DMS153 (cell line): ENCODE measurements at places on chromosomes 2 and 18.

DNA sequence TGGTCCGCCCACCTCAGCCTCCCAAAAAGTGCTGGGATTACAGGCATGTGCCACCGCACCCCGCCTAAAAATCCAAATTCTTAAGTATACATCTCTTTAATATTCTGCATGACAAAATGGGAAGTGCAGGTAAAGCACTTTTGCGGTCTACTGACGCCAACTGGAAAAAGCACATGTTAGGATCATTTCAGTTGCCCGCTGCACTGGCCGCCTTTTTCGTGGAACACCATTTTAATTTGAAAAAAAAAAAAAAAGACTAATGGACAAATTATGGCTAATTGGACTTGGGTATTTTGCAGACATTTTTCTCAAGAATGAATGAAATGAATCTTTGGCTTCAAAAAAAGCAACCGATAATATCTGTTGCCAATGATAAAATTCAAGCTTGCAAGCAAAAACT lies 129.3 kb upstream of the GPC1 start:
- DNase-seq: no peak

GRCh38 chr18:9612215-9612830 lies 2.0 kb downstream of the PPP4R1 start:
- peak; percentile 24 for DNase-seq

GRCh38 chr2:223619486-223620129 lies 17.4 kb upstream of the SCG2 start:
- no peak for DNase-seq

DNA sequence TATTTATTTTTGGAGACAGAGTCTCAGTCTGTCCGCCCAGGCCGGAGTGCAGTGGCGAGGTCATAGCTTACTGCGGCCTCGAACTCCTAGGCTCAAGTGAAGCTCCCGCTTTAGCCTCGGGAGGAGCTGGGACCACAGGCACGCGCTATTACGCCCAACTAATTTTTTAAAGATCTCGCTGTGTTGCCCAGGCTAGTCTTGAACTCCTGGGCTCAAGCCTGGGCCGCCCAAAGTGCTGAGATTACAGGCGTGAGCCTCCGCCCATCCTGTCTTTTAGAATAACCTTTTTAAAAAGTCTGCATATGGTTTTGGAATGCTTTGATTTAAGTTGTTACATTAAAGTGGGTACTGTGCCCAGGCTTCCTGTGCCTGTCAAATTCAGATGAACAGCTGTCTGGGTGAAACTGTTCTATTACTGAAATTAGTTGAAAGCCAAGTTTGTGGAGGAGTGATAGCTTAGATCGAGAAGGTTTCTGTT lies 944 bp downstream of the RAB3GAP1 start:
- DNase-seq: no peak

DNA sequence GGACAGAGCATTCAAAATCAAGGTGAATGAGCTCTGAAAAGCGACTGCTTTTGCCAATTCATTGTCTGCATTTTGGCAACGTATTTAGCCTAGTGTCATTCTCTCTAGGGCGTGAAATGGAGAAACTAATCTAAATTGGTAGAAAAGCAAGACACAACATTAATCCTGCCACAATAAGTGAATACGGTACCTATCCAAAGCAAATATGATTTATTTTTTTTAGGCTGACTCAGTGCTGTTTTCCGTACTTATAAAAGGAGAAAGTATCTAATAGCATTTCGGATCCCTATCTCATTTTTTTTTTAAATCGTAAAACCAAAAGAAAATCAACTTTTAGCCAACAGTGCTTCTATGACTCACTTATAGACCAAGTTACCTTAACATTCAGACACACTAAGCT lies 672.5 kb downstream of the LRP1B start:
- DNase-seq: no peak

GRCh38 chr18:55355223-55355622 lies 232.8 kb downstream of the TCF4 start:
- no peak for DNase-seq

DNA sequence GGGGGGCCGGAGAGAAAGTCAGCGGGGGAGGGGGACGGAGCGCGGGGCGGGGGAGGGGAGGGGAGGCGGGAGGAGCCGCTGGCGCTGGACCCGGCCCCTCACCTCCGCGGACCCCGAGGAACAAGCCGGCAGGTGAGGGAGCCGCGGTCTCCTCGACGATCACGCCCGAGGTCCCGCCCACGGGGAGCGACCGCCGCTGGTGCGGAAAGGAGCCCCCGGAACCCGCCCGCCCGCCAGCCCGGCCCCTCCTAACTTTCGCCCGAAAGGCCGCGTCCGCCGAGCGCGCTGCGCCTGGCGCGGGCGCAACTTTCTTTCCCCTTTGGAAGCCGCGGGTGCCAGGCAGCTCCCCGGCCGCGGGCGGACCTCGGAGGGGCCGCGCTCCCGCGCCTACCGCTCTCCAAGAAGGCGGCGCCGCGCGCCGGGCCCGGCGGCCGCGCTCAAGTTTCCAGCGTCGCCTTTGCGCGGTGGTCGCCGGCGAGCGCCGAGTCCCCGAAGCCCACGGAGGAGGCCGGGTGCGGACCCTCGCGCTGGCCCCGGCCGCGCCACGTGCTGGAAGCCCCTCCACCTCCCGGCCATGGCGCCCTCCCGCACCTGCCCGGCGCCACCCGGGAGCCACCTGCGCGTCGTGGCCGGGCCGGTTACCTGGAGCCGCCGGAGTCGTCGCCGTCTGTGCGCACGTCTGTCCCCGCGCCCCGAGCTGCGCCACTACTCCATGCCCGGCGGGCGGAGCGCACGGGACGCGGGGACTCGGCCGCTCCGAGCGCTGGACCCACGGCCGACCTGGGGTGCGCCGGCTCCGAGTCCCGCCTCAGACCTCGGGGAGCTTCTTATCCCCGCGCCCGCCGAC lies at the start of gene ALKAL2:
Gene ALKAL2, minus strand, starts transcription at position 181 of the 847 bp plus-strand sequence. CDS start 256 bp downstream, outside the sequence.
- DNase-seq: no peak

DNA sequence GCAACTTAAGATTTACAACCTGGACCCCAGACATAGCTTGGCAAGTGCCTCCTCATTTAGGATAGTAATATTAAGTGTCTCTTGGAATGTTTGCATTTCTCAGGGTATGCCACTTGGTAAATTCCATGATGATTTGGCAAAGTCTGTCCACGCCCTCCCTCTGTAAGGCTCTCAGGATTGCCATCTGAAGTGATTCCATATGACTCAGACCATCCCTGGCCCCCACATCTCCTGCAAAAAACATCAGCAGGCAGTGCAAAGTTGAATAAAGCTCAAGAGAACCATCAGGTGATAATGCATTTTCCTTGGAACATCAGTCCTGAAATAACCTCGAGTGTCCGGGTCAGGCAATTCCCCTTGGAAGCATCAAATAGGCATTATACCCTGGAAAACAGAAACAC lies 27.1 kb upstream of the PIEZO2 start:
- DNase-seq: no peak

DNA sequence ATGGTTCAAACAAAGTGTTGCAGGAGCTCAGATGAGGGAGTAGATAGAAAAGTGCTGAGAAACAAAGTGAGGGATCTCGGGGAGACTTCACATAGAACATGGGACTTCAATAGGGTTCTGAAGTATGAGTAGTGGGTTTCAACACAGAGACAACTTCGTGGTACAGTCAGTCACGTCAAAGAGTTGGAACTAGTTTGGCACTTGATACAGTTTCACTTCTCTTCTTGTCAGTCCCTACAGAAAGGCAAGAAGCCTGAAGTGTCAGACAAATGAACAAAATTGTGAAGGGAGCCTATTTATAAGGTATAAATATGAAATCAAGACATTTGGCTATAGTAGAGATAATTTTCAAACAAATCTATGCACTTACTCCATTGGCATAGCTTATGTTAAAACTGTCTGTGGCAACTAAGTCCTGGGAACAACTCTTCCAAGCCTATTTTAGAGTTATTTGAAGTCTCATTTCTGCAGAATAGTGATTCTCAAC lies 338.0 kb downstream of the TDRD15 start:
- no peak for DNase-seq

GRCh38 chr18:9855681-9856080 lies 30.1 kb upstream of the TXNDC2 start:
- DNase-seq: no peak

DNA sequence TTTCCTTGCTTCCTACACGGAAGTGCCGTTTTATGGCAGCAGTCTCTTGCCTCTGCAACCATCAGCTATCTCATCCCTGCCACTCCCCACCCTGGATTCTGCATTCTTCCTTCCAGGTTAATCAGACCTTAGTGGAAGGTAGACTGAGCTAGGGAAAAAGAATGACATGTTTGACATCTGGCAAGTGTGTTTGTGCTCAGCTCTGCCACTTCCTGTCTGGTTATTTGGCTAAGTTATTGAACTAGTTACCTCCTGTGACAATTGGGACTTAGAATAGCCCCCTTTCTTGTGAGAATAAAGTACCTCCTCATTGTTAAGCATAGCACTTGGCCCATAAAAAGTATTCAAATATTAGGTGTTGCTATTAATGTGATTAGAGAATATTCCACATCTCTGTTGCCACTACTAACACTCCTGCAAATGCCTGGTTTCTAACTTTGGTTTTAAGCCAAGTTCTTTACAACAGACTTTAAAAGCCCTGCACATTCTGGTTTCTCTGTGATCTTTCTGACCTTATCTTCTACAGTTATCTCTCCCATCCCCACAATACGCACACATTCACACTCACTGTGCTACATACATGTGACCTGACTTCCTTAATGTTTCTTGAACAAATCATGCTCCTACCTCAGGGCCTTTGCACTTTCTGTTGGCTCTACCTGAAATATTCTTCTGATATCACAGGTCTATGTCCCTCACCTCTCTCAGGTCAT lies 10.8 kb upstream of the MAPRE2 start:
- DNase-seq: peak; percentile 63

- DNase-seq: no peak
Measured at GRCh38 chr2:232321156-232321816, 57.3 kb upstream of the ALPP start.

- no peak for DNase-seq
Measured at GRCh38 chr18:48203961-48204666, 205.1 kb downstream of the ZBTB7C start.

- DNase-seq: peak; percentile 9
Measured at GRCh38 chr2:236550701-236551465, 18.7 kb upstream of the ACKR3 start.

- DNase-seq: no peak
Measured at GRCh38 chr2:212173756-212174510, 364.7 kb downstream of the ERBB4 start.

- no peak for DNase-seq
Measured at GRCh38 chr2:117942551-117942950, 71.3 kb downstream of the CCDC93 start.

GRCh38 chr2:154386186-154386585 lies 312.3 kb upstream of the KCNJ3 start:
- DNase-seq: no peak

GRCh38 chr2:58110765-58111164 lies 64.2 kb downstream of the VRK2 start:
- DNase-seq: no peak

- DNase-seq: no peak
Measured at GRCh38 chr2:217857624-217858506, 144.9 kb downstream of the TNS1 start.

DNA sequence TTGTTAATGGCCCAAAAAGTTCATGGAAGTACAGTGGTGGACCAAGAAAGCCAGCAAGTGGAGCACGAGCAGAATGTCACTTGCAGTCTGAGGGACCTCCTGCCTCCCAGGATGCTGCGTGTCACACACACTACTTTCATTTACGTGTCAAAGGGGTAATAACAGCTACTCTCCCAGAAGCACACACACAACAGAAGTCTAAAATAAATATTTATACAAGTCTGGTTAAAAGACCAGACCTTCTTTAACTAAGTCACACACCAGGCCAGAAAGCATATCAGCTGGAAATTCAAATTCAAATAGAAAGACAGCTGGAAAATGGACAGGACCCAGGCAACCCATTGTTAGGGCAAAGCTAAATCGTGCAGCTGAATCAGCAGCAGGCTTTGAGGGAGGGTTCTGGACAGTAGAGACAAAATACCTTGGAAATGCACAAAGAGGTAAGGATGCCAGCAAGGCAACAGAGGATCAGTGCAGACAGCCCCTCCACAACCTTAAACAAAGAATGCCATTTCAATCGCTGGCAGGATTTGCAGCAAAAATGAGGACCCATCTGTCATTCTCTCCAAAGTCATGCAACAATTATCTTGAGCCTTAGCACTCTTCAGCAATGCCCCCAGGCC lies 160.5 kb downstream of the TMEM163 start:
- DNase-seq: peak; percentile 83
